Dermis blood vessel endothelial cell (primary cell): ENCODE measurements at places on chromosomes 7 and 10.
A peak's percentile ranks its signal among the peaks of the same experiment; 100 is the strongest.

GRCh38 chr7:303425-303824 is 13.5 kb downstream of the FOXL3 start:
- DNase-seq = no peak

DNA sequence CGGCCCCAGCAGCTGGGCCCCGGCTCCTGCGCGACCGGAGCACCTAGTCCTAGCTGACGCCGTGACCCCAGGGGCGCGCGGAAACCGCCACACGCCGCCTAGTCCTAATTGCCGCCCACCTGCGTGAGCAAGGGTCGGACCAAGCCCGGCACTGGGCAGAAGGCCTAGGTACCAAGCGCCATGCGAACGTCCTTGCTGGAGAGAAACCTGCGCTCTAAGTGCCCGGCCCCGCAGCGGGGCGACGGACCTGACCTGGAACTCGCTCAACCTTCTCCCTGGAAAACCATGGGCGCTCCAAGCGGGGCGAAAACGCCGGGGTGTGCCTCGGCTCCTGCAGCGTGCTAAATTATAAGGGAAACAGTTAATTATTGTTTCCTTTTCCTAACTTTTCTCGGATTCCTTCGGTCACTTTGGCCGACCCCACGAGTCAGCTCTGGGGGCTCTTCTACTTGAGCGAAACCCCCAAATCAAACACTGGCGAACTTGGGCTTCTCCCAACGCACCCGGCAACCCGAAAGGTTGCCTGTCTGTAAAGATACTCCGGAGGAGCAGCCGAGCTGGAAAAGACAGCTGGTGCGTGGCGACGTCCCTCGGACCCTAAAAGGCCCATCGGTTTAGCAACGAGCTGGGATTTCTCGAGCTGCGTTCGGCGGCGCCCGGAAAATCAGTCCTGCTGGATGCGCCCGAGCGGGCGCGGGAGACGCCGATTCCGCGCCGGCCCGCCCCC is 5.3 kb upstream of the EBF3 start:
- DNase-seq = peak; percentile 41

- DNase-seq = no peak
These were observed 49.5 kb upstream of the FAM180A start for GRCh38 chr7:135798095-135798494.

DNA sequence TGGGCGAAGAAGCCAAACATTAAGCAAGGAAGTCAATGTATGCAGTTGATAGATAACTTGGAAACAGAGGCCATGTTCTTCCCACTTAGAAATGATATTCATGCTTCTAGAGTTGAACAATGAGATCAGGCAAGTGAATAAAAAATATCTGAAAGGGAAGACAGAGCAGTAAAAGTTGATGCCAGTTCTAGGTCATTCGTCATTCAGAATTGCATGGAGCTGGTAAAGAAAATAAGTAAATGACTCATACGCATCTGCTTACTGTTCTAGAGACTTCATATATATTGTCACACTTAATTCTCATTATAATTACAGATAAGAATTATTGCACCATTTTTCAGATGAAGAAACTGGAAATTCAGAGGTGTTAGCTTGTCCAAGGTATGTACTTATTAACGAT is 158.9 kb upstream of the FERD3L start:
- DNase-seq = no peak

DNA sequence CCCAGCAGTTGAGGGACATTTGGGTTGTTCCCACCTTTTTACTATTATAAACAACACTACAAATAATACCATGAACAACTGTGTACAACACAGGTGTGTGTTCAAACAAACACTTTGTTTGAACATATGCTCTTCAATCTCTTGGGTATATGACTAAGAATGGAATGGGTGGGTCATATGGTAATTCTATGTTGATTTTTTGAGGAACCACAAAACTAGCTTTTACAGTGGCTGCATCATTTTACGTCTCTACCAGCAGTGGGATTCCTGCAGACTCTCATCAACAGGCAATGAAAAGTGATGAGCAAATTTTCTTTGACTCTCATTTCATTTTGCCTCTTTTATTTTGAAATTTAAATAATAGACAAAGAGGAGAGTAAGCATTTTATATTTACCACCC is 116.9 kb upstream of the KLF14 start:
- DNase-seq = no peak

- no peak for DNase-seq
These were observed 73.8 kb downstream of the RBM20 start for GRCh38 chr10:110717781-110718589.

DNA sequence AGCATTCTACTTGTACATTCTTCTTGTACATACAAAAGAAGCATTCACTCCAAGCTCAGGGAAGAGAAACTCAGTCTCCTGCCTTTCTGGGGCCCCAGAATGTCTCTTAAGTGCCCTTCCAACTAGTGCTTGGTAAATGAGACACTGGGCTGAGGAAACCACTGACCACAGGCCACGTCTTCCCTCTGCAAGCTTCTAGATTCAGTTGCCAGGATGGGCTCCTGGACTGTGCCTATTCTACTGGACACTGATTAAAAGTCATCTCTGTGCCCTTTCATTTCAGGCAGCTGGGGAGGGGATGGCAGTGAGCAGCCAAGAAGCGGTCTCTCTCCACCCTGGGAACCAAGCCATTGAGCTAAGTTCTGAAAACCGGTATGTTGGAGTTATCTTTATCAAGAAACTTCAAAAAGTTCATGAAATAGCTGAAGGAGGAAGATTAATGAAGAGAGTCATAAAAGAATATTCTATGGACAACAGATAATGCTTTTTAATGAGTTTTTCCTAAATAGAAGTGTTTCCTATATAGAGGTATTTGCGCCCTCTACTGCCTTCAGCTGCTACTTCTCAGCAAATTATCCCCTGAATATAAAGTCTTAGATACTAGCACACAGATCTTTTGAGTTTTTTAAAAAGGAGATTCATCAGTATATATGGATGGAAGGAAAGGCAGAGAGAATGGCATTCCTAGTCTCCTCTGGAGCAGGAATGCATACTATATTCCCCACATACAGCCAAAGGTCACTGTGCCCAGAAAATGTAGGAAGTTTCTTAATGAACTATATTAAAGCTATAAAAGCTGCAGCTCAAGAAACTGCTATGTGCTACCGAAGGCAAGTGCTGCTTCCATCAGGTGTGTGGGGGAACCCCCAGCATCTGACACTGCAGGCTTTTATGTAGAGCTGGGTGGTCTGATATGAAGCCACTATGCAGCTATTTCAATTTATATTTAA is 8.4 kb upstream of the IFIT1B start:
- peak; percentile 69 for DNase-seq

GRCh38 chr10:44974082-44974627 is 4.5 kb downstream of the DEPP1 start:
- peak; percentile 51 for DNase-seq

DNA sequence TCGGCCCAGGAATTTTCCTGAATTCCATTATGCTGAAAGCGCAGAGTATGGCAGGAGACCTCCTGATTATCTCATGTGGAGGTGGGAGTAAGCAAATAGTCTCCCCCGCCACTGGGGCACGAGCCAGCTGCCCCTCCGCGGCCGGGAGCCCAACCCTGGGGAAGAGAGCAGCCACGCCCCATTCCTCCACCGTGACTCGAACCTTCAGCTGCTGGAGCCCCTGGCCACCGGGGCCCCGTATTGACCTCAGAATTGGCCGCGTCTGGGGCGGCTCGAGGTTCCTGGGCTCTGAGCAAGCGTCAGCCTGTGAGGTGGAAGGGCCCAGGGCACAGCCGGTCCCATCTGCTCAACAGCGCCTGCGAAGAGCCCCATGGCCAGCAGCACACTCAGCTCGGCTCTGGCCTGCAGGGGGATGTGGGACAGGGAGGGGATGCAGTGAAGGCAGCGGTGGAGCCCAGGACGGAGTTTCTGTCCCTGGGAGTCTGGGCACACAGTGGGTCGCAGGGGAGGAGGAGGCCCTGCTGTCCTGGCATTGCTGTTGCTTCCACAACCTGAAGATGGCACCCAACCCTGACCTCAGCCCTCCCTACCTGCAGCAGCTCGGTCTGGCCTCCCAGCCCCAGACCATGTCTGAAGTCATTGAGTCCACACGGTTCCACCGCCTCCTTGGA is 97.8 kb downstream of the CHST15 start:
- peak; percentile 65 for DNase-seq

GRCh38 chr7:74272305-74273038 is 16.7 kb upstream of the CLIP2 start:
- DNase-seq = peak; percentile 87

DNA sequence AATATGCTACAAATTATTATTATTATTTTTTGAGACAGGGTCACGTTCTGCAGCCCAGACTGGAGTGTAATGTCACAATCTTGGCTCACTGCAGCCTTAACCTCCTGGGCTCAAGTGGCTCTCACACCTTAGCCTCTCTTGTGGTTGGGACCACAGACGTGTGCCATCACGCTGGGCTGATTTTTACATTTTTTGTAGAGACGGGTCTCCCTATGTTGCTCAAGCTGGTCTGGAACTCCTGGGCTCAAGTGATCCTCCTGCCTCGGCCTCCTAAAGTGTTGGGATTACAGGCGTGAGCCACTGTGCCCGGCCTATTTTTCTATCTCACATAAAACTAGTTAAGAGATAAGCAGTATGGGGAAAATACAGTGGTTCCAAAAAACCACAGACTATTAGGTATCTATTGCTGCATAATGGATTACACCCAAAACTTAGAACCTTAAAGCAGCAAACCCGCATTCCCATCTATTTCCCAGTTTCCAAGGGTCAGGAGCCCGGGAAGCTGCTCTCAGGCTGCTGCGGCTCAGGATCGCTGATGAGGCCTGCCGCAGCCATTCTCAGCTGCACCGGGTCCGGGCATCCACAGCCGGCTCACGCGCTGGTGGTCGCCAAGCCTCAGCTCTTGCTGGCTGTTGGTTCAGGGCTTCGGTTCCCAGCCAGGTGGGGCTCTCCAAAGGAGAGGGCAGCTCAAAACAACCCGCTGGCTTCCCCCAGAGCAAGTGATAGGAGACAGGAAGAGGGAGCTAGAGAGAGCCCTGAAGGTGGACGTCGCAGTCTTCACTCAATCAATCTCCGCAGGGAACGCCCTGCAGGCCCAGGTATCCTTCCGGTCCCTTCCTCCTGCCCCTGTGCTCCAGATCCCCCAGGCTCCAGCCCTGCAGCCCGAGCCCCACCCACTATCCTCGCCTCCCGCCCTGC is 128.2 kb downstream of the UBE2H start:
- DNase-seq = no peak

- peak; percentile 41 for DNase-seq
These were observed 15.6 kb downstream of the CUBN start for GRCh38 chr10:17113889-17114540.

DNA sequence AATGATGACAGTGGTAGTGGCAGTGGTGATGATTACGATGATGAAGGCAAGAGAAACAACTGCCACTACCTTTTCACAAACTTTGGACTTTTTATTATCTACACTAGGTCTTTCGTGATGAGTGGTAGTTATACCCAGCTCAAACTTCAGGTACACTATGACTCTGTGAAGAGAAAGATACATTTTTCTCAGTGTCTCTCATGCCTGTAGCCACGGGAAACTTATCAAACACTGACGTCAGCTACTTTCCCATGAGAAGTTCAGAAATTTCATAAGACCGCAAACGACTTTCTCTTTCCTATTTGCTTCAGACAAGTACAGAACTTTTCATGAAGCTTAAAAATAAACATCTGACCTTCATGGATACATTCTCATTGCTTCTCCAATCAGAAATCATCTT is 57.0 kb downstream of the CALD1 start:
- no peak for DNase-seq
